ENCODE measurements at places on chromosomes 1 and 21.
A peak's percentile ranks its signal among the peaks of the same experiment; 100 is the strongest.

- DNase-seq = no peak
Observed at GRCh38 chr1:233386336-233386735, 58.8 kb downstream of the MAP3K21 start.

GRCh38 chr1:175890958-175891357 lies 147.6 kb upstream of the TNR start:
- DNase-seq = no peak

GRCh38 chr1:9201401-9202239 lies 33.0 kb upstream of the H6PD start:
- DNase-seq = no peak

DNA sequence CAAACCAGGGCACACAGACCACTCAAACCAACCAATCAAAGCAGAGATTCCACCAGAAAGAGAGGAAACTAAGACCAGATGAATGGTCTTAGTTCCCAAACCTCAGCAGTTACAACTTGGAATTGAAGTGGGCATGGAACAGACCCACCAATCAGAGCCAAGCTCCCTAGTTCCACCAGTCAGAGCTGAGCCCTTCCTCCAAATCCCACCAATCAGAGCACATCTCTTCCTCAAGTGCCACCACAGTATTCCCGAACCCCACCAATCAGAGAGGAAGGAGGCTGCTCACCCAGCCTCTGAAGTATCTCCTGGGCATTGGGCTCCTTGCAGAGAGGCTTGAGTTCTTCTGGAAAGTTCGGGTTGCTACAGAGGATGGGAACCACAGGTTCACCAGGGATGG lies 1.4 kb downstream of the GUCA2A start:
- no peak for DNase-seq

GRCh38 chr21:39611551-39612190 lies 1.1 kb upstream of the B3GALT5 start:
- DNase-seq = no peak

GRCh38 chr1:100077531-100077930 lies 55.2 kb downstream of the SASS6 start:
- DNase-seq = no peak

GRCh38 chr1:86247597-86248279 lies 91.2 kb upstream of the COL24A1 start:
- DNase-seq = no peak

GRCh38 chr21:46295996-46296752 lies 10.0 kb downstream of the YBEY start:
- DNase-seq = no peak

DNA sequence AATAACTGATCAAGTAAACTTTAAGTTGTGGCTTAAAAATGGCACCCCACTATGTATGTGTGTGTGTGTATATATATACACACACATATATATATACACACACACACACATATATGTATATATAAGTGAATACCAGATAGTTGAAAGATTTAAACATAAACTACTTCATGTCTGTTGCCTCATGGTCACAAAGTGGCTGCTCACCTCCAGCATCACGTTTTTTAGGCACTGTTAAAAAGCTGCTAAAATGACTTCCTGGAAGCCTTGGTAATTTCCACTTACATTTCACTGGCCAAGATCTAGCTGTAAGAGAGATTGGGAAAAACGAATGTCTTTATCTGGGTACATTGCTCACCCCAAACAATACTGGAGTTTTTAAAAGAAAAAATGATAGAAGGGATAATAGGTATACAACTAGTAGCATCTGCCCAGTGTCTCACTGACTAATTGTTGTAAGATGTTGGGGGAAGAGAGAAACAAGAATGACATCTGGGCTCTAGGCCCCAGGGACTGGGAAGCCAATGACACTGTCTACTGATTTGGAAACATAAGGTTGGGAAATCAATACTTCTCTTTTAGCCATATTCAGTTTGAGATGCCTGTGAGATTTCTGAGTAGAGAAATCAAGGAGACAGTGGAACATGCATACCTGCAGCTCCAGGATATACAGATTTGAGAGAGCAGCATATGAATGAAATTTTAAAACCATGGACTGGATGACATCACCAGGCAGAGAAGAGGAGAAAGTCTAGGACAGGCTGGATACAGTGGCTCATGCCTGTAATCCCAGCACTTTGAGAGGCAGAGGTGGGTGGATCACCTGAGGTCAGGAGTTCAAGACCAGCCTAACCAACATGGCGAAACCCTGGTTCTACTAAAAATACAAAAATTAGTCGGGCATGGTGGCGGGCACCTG lies 42.8 kb downstream of the CLDN14 start:
- no peak for DNase-seq

- DNase-seq = no peak
Observed at GRCh38 chr1:211947396-211948295, 87.7 kb downstream of the INTS7 start.

DNA sequence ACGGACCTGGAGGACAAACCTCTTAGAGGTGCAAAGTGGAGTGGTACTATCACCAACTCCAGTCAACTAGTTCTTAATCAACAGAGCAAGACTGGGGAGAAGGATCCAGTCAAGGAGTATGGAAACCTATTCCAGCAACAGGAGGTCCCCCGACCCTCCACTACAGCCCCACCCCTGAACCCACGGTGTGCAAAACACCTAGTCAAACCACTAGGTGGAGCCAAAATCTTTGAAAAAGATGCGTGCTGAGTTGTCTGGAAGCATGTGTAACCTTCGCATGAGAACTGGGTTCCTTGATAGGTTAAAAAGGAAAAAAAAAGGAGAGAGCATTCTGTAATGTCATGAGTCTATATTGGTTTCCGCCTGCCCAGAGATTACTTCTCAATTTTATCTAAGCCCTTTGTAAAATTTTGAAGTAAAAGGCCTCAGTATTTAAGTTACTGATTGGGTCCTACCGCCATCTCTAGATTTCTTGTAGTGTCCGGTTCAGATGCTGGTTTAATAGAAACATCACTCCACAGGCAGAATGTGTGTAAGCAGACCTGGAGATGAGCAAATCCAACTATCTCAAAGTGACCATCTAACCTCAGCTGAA lies 81.9 kb upstream of the HAO2 start:
- no peak for DNase-seq

GRCh38 chr1:156444407-156445001 lies 56.1 kb downstream of the MEF2D start:
- peak; percentile 47 for DNase-seq

GRCh38 chr21:44583089-44583799 lies 2.8 kb upstream of the KRTAP10-5 start:
- DNase-seq = no peak

DNA sequence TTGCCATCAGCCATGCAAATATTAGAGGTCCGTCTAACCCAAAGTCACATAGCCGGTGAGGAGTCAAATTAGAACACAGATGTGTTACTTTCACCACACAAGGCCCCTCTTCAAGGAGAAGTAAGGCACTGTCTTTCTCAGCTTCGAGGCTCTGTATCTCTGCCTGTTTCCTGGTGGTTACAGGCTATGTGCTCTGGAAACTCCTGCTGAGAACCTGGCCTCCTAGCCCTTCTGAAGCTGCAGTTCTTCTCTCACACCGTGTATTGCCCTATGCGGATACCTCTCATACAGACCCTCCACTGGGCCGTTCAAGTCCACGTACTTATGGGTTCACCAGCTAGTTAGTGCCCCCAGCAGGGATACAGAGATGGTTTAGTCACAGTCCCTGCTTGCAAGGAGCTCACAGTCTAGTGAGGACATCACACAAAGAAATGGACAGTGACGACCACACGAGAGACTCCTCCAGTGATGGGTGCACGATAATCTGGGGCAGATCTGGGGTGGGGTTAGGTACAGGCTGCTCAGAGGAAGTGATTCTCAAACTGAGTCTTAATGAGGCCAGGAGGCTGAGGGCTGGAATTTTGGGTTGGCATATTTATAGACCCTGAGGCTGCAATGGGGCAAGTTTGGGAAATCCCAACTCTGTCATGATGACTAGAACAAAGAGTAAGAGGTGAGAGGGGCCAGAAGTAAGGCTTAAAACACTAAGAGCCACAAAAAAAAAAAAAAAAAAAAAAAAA lies 22.8 kb upstream of the ELOA start:
- no peak for DNase-seq

- DNase-seq = no peak
Observed at GRCh38 chr1:63190171-63190570, 132.2 kb upstream of the FOXD3 start.

GRCh38 chr21:46560568-46561444 lies 44.1 kb downstream of the S100B start:
- no peak for DNase-seq

- DNase-seq = no peak
Observed at GRCh38 chr1:92949937-92950817, 11.1 kb downstream of the DIPK1A start.

DNA sequence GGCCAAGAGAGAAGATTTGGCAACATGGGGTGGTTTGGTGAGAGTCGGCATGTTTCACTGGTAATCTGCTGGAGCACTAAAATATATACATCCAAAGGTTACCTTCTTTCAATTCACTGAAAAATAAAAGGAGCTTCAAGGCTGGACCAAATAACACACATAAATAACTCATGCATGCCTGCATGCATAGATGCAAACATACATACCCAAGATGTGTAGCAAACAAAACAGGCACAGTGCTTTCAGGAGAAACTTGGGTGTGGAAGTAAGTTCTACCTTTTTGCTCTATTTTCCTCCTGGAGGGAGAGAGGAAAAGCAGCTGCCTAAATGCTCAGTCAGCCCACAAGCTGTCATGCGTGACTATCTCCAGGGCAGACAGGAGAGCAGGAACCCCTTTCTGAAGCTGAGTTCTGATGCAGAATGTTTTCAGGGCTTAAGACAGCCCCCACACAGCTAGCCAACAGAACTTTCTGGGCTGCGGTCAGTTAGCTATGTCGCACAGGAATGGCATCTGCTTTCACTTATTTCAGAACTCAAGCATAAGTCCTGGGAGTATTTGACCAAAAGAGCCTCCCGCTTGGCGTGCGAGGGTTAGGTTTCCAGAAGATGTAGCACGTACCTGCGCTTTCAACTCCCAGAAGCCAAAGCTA lies 166.2 kb downstream of the TOMM20 start:
- DNase-seq = no peak

- no peak for DNase-seq
Observed at GRCh38 chr1:207813512-207813881, 61.6 kb downstream of the CD46 start.

DNA sequence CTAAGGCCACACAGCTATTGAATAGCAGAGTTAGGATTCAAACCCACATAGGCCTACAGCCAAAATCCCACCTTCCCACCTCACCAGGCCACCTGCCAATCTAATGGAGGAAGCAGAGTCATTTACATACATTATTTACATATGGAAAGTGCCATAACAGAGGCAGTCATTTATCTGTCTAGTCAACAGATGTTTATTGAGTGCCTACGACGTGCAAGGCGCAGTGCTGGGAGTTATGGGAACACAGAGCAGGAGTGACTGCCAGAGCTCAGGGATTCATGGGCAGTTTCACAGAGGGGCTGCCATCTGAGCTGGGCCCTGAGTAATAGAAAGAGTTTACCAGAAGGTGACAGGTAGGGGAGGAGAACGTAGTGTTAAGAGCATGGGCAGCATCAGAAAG lies 10.3 kb upstream of the PADI6 start:
- no peak for DNase-seq

- DNase-seq = no peak
Observed at GRCh38 chr1:55034476-55035133, 4.7 kb upstream of the PCSK9 start.

GRCh38 chr1:31762726-31763670 lies 1.1 kb downstream of the ADGRB2 start:
- DNase-seq = peak; percentile 79

DNA sequence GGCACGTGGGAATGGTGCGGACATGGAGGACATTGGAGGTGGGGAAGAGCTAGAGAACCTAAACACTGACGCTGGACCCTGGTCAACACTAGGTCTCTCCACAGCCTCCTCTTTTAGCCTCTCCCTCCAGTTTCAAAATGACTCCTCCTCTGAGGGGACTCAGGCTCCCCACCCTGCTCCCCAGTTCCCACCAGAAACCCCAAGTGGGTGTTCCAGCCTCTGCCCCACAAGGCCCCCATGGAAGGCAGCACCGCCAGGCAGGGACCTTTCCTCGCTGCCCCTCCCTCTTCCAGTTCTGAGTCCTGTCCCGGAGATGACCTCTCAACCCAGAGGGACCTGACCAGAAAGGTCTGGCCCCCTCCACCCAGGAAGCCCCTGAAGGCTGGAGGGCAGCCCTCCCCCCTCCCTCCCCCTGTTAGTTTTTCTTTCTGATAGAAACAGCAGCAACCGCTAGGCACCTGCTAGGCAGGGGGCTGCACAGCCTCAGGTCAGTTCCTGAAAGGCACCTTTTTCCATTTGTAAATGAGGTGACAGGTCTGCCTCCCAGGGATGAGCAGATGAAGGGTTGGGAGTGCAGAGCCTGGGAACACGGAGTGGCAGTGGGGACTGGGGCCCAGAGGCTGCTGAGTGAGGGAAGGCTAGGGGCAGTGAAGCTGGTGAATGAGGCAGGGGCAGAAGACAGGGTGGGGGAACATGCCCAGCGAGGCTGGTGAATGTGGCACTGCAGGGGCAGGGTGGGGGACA lies 9.3 kb upstream of the ITGB2 start:
- DNase-seq = no peak

All from substantia nigra (tissue), 51 donors.